Stomach (tissue), 19 donors: ENCODE measurements at places on chromosomes 4 and X. TPM values are rescaled to one million over a fixed set of nuclear protein-coding genes. Genes with fewer than 3 reads are reported as not detected.

- DNase-seq: no peak
- no peaks in the 10 kb centered on the region for H3K4me1 ChIP-seq
Measured at GRCh38 chrX:123487669-123488068, 245.2 kb downstream of the THOC2 start.

DNA sequence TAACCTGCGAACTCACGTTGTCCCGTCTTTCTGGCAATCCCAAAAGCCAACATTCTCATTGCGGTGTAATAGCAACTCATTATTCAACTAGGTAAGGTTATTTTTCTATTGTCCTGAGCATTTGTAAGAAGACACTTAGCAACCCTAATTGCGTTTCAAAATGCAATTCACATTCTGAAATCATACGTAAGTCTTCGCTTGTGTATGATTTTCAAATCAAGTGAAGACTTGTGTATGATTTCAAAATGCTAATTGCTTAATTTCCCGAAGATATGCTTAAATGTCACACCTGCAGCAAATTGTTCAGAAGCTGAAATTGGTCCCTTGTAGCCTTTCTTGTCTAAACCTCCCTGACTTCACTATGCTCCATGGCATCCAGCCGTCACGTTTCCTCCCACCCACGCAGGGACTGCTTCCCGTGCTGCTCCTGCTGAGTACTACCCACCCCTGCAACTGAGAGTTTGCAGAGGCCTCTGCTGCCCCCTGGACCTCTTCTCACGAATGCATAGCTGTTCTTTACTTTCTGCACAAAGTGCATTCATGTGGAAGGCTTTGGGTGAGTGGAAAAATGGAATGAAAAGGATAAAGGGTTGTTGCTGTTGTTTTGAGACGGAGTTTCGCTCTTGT is 40.8 kb upstream of the CLDN24 start:
- H3K36me3 ChIP-seq: no peaks in the 10 kb centered on the region
- no peak overlapping the region for H3K27ac ChIP-seq
- H3K4me1 ChIP-seq: no peaks in the 10 kb centered on the region
- H3K4me3 ChIP-seq: no peak overlapping the region

DNA sequence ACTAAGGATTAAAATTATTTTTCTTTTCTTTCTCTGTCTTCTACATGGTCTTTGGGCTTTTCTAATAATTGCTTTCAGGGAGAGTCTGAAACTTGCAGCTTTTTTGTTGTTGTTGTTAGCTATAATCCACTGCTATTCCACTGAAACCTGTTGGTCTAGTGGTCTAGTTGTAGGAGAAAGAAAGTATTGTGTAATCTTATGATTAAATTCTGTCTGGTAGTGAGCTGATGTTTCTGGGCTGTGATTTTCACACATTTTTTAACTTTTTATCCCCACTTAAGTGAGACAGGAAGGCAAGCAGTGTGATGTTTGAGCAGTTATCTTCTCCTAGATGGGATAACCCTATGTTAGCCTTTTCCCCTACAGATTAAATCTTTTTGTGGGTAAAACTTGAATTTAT is 825.2 kb downstream of the PCDH7 start:
- H3K36me3 ChIP-seq: no peaks in the 10 kb centered on the region
- H3K27me3 ChIP-seq: no peaks in the 10 kb centered on the region

DNA sequence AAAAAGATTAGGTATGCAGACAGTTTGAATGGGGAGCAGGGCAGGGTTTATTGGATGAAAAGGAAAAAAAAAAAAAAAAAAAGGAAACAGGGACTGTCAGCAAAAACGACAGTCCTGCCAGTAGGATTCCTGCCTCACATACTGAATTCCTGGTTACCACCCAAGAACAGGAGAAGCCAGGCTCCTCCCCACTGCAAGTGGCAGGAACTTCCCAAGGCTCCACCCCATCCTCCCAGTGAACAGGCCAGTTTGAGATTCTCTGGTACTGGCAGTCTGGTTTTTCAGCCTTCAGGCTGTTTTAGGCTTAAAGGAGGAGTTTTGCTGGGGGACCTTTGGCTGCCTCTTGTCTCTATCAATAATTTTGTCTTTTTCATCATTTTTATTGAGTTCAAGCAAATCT is 360.0 kb upstream of the CXorf51A start:
- DNase-seq: no peak
- no peak overlapping the region for H3K4me3 ChIP-seq
- no peaks in the 10 kb centered on the region for H3K27me3 ChIP-seq
- no peak overlapping the region for H3K27ac ChIP-seq
- no peaks in the 10 kb centered on the region for H3K4me1 ChIP-seq

GRCh38 chrX:133776072-133776471 is 209.3 kb downstream of the GPC3 start:
- no peaks in the 10 kb centered on the region for H3K4me1 ChIP-seq
- H3K36me3 ChIP-seq: no peaks in the 10 kb centered on the region
- no peaks in the 10 kb centered on the region for H3K27me3 ChIP-seq
- DNase-seq: peak; percentile 27
- H3K4me3 ChIP-seq: no peak overlapping the region

GRCh38 chr4:105148776-105149175 is 2.1 kb downstream of the TET2 start:
- H3K4me1 ChIP-seq: peaks cover 27% of the 10 kb centered on the region
- no peak for DNase-seq
- no peak overlapping the region for H3K4me3 ChIP-seq
- no peak overlapping the region for H3K27ac ChIP-seq

DNA sequence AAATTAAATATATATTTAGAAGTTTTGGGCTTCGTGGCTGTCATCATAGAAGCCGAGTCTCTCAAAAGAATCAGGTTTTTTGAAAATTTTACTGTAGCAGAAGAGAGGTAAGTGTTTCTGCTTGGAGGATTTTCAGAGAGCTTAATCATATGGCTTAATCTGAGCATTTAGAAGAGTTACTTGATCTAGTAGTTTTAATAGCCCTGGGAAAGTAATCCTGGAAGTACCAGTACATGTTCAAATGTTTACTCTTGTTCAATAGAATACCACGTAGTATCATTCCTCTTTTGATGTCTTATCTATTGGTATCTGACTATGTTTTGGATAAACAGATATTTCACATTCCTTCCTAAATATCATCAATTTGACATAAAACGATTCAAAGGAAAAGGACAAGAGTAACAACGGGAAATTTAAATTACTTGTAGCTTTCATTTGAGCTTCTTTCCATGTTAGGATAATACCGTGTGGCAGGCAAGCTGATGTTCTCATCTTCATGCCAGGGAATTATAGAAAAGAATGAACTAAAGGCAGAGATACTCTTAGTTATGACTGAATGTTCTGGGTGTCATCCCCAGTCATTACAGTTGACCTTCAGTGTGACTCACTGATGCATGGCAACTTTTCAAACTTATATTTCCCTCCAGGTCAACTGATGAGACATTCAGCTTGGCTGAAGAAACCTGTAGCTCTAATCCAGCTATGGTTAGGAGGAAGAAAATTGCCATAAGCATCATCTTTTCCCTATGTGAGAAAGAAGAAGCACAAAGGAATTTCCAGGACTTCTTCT is 89.8 kb downstream of the FNIP2 start:
- no peak overlapping the region for H3K4me3 ChIP-seq
- H3K4me1 ChIP-seq: peaks cover 7% of the 10 kb centered on the region
- no peak for DNase-seq
- no peak overlapping the region for H3K27ac ChIP-seq
- H3K36me3 ChIP-seq: peaks cover 8% of the 10 kb centered on the region

- no peaks in the 10 kb centered on the region for H3K27me3 ChIP-seq
- no peak for DNase-seq
- no peaks in the 10 kb centered on the region for H3K4me1 ChIP-seq
- no peaks in the 10 kb centered on the region for H3K36me3 ChIP-seq
- no peak overlapping the region for H3K4me3 ChIP-seq
- H3K27ac ChIP-seq: no peak overlapping the region
Measured at GRCh38 chrX:10597871-10598270, 22.5 kb downstream of the MID1 start.

- no peak overlapping the region for H3K4me3 ChIP-seq
- no peak overlapping the region for H3K27ac ChIP-seq
- H3K27me3 ChIP-seq: no peaks in the 10 kb centered on the region
- no peaks in the 10 kb centered on the region for H3K4me1 ChIP-seq
- no peaks in the 10 kb centered on the region for H3K36me3 ChIP-seq
Measured at GRCh38 chr4:54566608-54567007, 91.1 kb upstream of the KIT start.

- no peaks in the 10 kb centered on the region for H3K4me1 ChIP-seq
- no peaks in the 10 kb centered on the region for H3K27me3 ChIP-seq
Measured at GRCh38 chr4:39302901-39303300, 63.3 kb downstream of the RFC1 start.

DNA sequence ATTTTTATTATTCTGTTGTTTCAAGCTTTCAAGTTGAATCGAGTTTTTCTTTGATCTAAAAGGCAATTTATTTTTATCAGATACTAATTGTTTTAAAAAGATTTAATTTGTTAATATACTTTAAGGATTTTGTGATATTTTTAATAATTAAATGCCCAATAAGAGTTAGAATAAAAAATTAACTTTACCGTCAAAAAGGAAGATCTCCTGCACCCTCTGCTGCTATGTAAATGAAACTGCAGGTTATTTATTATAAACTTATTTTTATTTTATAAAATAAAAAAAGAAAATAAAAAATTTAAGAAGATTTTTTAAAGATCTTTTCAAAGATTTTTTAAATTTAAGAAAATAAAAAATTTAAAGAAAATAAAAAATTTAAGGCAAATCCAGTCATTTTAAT is 166.1 kb downstream of the CCSER1 start:
- no peak overlapping the region for H3K27ac ChIP-seq
- H3K36me3 ChIP-seq: no peaks in the 10 kb centered on the region
- no peaks in the 10 kb centered on the region for H3K27me3 ChIP-seq
- no peak for DNase-seq
- no peak overlapping the region for H3K4me3 ChIP-seq

- H3K27me3 ChIP-seq: no peaks in the 10 kb centered on the region
- DNase-seq: no peak
- no peak overlapping the region for H3K27ac ChIP-seq
- no peak overlapping the region for H3K4me3 ChIP-seq
- no peaks in the 10 kb centered on the region for H3K36me3 ChIP-seq
Measured at GRCh38 chrX:113058634-113059033, 218.0 kb upstream of the AMOT start.

DNA sequence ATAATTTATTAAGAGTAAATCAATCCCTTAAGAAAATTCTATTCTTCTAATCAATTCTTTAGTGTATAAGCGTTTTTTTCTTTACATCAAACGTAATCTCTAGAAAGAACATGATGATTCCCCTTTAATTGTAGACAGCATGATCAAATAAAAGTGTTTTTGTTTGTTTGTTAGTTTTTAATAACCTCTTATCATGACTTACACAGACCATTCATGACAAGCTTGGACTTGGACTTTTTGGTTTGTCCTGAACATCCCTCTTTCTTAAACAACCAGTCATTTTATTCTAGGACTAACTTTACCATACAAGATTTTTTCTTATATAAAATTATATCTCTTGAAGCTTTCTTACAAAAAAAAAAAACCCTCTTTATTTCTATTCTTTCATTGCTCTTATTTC is 344.6 kb upstream of the SPOCK3 start:
- no peaks in the 10 kb centered on the region for H3K4me1 ChIP-seq
- no peak overlapping the region for H3K27ac ChIP-seq
- no peak overlapping the region for H3K4me3 ChIP-seq
- no peak for DNase-seq

DNA sequence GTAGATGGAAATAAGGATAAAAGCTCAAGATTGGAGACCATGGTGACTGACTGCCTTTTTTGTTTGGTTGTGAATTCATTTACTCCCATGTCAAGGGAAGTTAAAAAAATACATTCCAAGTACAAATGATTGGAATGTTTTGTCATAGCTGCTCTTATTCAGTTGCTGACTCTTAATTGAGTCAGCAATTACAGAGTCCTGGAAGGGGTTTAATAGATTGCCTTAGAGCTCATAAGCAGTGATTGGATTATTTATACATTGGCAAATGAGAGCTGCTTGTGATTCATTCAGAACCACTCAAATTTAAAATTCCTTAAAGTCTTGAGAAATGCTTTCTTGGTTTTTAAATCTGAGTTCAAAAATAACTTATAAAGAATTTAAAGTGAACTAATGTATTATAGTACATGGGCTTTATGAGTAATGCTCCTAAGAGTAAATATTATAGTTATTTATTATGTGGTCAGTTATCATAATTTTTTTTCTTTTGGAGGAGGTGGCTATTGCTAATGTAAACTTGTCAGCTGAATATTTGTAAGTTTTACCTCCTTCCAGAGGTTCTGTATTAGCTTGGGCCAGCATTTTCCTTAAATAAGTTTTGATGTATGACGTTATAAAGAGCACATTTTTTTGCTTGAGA is 13.6 kb downstream of the JADE1 start:
- no peak overlapping the region for H3K4me3 ChIP-seq
- H3K27ac ChIP-seq: no peak overlapping the region
- H3K36me3 ChIP-seq: no peaks in the 10 kb centered on the region
- no peaks in the 10 kb centered on the region for H3K27me3 ChIP-seq
- peaks cover 93% of the 10 kb centered on the region for H3K4me1 ChIP-seq

DNA sequence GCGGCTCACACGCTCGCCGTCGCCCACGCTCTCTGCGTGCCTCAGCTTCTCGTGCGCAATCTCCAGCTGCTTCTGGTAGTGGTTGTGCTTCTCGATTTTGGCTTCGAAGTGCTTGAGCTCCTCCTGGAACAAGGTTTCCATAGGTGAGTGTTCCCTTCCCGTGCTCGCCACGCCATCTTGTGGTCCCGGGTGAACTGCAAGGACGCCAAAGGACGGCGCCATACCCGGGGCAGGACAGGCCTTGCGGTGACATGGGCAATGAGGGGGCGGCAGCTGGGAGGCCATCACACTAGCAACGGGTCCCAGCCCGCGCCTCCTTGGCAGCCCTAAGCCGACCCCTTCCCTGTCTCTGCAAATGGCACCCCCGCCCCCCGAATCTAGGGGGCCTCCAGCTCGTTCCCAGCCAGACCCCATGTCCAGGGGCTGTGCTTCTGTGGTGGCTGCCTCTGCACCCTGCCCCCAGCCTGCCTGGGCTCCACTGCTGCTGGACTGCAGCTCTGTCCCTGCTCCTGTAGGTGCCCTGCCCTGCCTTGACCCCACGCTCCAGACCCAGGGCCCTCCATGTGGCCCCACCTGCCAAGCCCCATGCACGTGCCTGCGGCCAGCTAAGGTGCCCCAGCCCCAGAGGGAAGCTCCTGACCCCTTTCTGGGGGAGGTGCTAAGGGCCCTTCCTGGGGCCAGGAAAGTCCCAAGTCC is 17.3 kb downstream of the LRPAP1 start:
- no peak for DNase-seq
- H3K4me1 ChIP-seq: no peaks in the 10 kb centered on the region
- peaks cover 100% of the 10 kb centered on the region for H3K36me3 ChIP-seq
- H3K27ac ChIP-seq: no peak overlapping the region
- no peak overlapping the region for H3K4me3 ChIP-seq
- no peaks in the 10 kb centered on the region for H3K27me3 ChIP-seq

The PRKG2 gene
- total RNA-seq: 2.9 TPM

The CFAP299 gene
- total RNA-seq: not detected

The CRMP1 gene
- 2.7 TPM for total RNA-seq

The ARMCX4 gene
- 3.1 TPM for total RNA-seq
